ENCODE measurements at places on chromosomes 5 and 9. TPM values are rescaled to one million over a fixed set of nuclear protein-coding genes. Genes with fewer than 3 reads are reported as not detected.

The NUTM2G gene
- not detected for total RNA-seq

The PCDHGA1 gene
- total RNA-seq = 0.75 TPM

The PCDHGA8 gene
- total RNA-seq = 2.0 TPM

The UNC5A gene
- under 0.01 TPM for total RNA-seq

The EMB gene
- 0.94 TPM for total RNA-seq

The TIMD4 gene
- not detected for total RNA-seq
